ENCODE measurements at places on chromosomes 16 and 17.

DNA sequence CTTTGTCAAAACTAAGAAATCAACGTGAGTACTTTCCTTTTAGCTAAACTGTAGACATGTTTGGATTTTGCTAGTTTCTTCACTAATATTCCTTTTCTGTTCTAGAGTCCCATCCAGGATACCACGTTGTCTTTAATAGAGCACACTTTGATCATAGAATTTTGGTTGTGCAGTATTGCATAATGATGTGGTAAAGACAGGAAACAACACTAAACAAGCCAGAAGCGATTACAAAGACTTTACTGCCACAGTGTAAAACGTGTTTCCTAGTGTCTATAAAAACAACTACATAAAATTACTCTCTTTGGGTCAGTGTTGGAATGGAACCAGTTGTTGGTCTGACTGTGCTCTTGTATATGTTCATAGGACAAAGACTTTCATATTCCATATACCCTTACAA is 19.3 kb downstream of the SHISA9 start:
- no peak for DNase-seq

DNA sequence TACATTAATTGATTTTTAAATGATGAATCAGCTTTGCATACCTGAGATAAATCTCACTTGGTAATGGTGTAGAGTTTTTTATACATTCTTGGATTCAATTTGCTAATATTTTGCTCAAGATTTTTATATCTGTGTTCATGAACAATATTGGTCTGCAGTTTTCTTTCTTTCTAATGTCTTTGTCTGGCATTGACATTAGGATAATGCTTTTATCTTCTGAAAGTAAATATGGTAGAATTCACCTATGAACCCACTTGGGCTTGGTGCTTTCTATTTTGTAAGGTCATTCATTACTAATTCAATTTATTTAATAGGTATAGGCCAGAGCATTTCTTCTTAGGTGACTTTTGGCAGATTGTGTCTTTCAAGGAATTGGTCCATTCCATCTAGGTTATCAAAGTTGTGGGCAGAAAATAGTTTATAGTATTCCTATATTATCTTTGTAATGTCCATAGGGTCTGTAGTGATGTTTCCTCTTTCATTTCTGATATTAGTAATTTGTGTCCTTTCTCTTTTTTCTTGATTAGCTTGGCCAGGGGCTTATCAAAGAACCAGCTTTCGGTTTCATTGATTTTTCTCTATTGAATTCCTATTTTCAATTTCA is 45.6 kb downstream of the NACA2 start:
- no peak for DNase-seq

- peak; percentile 55 for DNase-seq
Measured at GRCh38 chr17:44385287-44386181, 3.9 kb downstream of the ITGA2B start.

DNA sequence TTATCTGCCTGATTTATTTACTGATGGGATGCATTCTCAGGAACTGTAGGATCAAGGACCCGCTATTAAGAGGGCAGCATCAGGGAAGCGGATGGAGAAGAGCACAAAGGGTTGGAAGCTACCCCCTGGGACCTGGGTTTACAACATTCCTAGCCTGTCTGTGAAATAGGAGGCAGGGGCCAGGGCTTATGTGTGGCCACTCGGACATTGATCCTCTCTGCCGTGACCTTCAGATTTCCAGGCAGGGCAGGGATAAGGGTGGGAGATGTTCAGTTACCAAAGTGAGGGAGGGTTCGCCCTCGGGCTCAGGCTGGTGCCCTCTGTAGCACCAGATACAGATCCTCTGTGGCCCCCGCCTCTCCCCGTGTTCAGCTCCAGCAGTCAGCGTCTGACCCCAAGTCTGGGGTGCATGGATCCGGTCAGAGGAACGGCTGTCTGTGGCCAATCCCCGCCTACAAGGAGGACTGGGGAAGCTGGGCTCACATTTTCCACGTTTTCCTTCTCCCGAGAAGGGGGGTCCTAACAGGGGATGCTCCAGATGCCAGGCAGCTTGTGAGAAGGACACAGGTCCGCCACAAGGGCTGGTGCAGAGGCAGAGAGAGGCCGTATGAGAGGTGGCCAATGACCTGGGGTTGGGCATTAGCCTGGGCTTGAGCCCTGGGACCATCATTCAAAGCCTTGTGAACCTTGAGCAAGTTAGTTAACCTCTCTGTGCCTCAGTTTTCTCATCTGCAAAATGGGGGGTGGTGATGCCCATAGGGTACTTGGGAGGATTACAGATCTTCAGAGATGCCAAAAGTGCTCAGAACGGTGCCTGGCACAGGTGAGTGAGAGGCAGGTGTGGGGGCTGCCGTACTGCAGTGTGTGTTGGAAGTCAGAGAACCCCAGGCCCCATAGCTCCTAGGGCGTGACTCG is 48.3 kb downstream of the ATP2C2 start:
- DNase-seq: no peak

- DNase-seq: peak; percentile 90
Measured at GRCh38 chr16:65002265-65002664, 119.6 kb downstream of the CDH11 start.

DNA sequence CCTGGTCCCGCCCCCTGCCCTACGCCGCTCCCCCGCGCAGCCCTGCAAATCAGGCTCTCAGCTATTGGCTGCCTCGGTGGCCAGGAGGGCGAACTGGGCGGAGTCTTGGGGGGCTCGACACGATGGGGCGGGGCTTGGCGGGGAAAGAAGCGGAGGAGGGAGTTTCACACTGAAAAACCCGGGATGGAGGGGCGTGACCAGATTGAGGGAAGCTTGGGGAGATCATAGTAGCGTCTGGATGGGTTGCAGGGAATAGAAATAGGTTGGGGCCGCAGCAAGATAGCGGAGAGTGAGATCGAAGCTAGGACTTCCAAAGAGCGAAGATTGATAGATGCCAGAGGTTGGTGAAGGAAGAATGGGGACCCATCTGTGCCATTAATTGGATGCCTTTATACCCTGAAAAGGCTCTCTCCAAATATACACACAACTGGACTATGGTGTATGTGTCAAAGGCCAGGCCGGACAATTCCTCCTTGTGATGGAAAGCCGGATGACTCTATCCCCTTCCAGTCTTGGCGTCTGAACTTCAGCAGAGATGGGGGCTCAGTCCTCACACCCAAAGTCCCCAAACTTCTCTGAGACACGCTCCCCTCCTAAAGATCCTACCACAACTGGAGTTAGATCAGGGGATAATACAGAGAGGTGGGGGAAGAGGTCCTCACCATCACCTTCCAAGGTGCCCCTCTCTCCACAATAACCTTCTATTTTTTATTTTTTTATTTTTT is 376 bp upstream of the STAC2 start:
- DNase-seq: peak; percentile 32

GRCh38 chr17:49108318-49108717 is 24.3 kb upstream of the B4GALNT2 start:
- peak; percentile 85 for DNase-seq

DNA sequence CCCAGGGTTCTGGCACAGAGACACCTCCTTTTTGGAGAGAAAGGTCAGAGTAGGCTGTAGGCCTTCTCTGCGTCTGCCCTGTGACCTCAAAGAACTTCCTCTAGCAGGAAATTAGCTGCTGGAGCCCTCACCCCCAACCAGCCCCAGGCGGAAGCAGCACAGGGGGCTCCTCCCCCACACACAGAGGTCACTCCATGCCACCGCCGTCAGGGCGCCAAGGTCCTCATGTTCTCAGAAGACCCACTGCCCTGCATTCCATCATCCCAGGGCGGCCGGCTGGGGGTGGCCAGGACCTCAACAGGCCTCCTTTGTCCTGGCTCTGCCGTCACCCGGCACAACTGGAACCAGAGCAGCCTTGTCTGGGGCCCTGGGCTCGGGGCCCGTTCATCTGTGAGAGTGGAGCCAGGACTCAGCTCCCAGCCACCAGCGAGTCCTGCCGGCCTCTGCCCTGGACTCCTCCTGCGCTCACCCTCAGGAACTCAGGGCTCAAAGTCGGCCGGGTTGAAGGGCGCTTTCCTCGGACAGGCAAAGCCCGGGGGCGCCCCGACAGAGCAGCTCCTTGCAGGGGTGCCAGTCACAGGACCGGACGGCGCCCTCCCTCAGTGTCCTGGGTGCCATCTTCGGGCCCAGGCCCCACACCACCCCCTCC is 1.2 kb downstream of the TMC6 start:
- DNase-seq: no peak

DNA sequence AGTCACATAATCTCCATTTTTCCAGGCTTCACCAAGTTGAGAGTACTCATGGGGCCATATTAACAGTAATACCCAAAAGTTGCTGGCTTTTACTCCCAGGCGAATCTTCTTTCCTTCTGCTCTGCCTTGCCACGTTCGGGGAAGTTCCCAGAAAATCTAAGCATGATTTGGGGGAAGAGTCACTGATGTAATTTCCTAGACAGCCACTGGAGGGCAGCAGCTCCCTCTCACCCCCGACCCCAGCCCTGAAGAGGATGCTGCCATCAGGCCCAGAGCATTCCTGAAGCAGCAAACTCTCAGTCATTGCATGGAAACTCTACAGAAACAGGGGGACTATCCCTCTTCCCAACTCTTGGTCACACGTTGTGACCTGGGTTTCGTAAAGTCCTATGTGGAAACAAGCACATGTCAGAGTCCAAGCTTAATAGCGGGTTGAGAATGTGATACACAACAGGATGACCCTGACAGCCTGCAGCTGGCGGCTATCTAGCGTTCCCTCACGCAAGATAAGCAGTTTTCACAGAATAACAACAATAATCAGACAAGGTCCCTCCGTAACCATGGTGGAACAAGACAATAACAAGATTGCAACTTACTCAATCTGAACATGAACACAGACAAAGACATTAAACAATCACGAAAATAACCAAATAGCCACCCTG is 43.8 kb upstream of the DHX40 start:
- DNase-seq: peak; percentile 49

DNA sequence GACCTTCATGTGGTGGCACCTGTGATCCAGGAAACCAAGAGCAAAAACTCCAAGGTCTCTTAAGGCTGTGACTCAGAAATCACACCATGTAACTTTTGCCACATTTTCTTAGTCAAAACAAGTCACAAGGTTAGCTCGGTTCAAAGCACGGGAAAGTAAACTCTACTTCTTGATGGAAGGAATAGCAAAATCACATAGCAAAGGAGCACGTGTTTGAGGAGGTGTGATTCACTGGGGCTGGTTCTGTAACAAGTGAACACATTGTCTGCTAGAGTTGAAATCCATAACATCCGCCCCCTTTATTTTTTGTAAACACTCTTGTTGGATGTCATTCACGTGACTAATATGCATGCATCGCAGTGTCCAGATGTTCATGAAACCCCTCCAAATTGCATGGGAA is 415.0 kb upstream of the MAF start:
- peak; percentile 58 for DNase-seq

DNA sequence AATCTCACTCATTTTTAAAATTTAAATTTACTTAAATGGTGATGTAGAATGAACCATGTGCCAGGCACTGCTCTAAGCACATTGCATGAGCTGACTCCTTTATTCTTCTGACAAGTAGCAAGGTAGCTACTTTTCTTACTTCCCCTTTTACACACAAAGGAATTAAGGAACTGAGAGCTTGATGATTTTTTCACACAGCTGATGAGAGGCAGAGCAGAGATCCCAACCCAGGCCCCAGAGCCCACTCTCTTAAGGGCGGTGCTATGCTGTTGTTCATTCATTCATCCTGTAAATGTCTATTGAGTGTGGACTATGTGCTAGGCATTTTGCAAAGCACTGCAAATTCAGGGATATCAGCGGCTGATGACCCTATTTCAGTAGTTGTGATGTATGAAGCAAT is 17.9 kb downstream of the SEC14L5 start:
- no peak for DNase-seq

- peak; percentile 9 for DNase-seq
Measured at GRCh38 chr16:29139261-29139802, 154.5 kb downstream of the LAT start.

DNA sequence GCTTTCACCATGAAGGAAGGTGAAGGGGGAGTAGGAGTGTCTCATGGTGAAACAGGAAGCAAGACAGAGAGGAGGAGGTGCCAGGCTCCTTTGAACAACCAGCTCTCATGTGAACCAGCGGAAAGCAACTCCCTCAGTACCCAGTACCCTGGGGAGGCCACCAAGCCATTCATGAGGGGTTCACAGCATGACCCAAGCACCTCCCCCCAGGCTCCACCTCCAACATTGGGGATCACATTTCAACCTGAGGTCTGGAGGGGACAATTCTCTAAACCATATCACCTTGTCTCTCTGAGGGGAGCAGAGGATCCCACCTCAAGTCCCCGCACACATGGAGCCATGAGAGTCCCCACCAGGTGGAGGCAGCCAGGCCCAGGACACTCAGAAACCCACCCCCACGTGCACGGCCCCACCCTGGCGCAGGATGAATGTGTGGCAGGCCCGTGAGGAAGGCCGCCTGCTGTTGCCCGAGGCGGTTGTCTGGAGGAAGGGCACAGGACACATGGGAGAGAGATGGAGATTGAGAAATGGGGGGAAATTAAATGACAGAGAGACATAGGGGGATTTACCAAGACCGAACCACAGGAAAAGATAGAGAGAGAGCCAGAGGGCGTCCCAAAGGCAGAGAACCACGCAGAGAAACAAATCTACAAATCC is 85.9 kb downstream of the TMEM132E start:
- no peak for DNase-seq

DNA sequence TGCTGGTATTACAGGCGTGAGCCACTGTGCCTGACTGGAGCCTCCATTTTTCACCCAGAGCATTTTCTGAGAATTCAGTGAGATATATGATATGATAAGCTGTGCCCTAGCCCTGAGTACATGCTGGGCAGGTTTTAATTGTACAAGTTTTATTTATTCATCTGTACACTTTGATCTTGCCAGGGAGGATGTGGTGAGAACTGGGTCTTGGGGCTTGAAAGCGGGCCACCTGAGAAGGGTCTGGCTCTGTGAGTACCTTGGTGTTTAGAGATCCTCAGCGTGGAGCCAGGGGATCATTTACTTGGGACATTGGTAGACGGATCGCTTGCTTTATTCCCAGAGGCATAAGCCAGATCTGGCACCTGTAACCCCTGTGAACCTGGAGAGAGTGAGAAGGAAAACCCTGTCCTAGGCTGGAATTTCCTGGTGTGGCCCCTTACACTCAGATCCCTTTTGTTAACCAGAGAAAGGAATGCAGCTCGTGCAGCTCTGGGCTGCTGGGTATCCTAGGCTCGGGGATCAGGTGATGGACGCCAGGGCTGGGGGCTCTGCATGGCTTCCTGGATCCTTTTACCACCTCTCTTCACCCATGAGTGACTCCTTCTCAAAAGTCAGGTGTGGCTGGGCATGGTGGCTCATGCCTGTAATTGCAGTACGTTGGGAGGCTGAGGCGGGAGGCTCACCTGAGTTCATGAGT is 91.9 kb downstream of the ABCC1 start:
- no peak for DNase-seq

GRCh38 chr17:297758-298157 is 54.8 kb downstream of the RPH3AL start:
- no peak for DNase-seq

- DNase-seq: peak; percentile 88
Measured at GRCh38 chr17:81365601-81366585, 29.4 kb upstream of the BAHCC1 start.

GRCh38 chr16:3570420-3571062 is 6.7 kb downstream of the NLRC3 start:
- no peak for DNase-seq
